ENCODE measurements at places on chromosomes 13 and 19.

DNA sequence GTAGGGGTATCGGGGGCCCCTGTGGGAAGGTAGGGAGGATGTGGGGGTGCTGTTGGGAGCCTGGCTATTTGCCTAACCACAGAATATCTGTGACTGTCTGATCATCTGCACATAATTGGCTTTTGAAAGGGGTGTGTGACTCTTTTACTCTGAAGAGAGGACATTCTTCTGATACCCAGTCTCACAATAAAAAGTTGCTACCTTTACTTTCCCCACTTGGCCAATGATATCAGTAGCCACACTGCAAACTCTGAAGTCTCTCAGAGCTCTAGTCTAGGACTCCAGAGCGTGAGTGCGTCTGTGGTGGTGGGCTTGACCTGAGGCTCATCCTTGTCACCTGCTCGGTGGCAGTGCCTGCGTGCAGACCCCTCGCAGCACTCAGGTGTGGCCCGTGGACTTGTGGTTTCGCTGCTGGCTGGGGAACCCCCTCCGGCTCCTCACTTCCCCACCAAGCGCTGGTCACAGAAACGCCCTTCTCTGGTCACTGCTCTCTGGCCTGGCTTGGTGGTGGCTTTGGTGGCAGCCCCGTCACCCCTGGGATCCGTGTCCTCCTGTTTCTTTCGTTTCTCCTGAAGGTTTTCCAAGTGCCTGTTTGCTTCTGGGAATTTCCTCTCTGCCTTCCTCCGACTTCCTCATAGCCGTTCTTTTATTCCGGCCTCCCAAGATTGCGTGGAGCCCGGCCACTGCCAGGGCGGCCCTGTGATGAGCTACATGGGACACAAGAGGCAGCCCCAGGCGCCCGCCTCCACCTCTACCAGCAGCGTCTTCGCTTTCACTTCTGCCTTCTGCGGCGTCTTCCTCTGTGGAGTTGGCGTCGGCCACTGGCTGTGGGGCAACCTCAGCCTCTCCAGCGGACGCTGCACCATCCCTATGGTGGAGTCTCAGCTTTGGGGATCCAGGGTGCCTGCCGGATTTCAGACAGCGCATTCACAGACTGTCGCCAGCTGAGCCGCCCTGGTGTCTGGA lies 78.0 kb downstream of the ATP11A start:
- no peak for DNase-seq

- no peak for DNase-seq
These were observed 2.9 kb upstream of the DCLK1 start for GRCh38 chr13:36133950-36134626.

DNA sequence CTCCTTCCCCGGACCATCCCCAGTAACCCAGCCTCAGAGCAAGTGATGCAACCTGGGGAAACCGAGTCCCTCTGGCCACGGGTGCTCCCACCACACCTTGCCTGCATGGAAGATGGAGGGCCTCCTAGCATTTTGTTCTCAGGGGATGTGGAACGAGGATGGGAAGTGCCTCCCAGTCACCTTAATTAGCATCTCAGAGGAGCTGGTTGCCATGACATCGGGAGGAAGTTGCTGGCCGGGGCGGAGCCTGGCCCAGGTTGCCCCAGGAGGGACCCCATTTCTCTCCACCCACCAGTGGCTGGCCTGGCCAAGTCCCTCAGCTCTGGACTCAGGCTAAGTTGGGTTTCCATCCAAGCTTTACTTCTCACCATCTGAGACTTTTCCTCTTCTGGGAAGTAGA lies 24.1 kb upstream of the PTPRS start:
- DNase-seq = no peak

DNA sequence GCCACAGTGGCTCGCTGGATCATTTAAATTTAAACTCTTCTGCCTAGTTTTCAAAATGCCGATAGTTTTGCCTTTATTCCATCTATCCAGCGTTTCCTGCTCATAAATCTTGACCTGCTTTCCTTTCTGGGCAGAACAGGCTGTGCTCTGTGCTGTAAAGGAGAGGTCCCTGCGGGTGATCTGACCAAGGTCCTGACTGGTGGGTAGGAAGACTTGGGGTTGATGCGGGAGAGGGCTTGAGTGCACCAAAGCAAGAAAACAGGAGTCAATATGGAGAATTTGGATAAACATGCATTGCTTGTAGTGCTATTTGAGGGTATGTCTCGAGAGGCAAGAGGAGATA lies 533.6 kb downstream of the MYO16 start:
- no peak for DNase-seq

DNA sequence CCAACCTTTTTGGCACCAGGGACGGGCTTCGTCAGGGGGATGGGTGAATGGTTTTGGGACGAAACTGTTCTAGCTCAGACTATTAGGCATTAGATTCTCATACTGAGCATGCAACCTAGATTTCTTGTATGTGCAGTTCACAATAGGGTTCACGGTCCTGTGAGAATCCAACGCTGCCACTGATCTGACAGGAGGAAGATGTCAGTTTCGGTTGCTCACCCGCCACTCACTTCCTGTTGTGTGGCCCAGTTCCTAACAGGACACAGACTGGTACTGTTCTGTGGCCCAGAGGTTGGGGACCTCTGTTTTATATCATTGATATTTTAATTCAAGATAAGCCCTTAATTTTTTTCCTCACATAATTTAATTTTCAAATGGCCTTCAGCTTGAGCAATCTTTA lies 26.7 kb upstream of the TDRD3 start:
- DNase-seq = no peak

DNA sequence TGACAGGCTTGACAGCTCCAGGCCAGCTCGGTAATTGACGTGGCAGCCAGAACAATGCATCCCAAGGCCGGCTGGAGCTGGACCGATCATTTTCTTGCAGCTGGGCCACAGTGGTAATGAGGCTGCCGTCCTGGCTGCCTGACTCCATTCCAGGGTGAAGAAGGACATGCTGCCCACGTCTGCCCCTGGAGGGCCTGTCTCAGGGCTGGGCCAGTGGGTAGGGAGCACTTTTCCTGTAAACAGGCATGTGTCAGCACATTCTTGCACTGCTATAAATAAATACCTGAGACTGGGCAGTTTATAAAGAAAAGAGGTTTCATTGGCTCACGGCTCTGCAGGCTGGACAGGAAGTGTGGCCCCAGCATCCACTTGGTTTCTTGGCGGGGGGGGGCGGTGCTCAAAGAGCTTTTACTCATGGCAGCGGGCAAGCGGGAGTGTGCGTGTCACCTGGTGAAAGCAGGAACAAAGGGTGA lies 38.1 kb upstream of the KCTD15 start:
- DNase-seq = peak; percentile 90

DNA sequence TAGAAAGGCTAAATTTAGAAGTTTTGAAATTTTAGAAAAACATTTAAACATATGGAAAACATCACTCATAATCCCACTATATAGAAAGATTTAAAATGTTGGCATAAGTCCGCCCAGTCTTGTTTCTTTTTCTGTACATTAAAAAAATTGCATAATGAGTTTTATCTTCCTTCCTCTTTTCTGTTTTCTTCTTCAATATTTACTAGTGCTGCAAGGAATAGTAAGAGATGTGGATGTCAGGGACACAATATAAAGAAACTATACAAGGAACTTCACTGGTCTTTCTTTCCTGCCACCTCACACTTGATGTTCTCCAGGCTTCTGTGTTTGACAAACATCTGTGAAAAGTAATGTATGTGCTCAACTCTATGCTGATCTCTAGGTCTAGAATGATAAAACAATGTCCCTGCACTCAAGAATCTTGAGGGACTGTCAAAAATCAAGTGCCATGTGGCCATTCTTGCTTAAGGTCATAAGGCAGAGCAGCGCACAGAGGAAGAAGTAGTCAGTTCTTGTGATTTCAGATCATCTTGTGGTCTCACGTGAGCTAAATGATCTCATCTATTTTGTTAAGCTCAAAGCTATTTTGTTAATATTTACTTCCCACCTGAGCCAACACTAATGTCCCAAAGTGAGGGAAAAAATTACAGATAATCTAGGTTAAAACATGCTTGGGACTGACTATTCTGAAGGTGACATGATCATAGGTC lies 186.9 kb upstream of the OBI1 start:
- DNase-seq = no peak

DNA sequence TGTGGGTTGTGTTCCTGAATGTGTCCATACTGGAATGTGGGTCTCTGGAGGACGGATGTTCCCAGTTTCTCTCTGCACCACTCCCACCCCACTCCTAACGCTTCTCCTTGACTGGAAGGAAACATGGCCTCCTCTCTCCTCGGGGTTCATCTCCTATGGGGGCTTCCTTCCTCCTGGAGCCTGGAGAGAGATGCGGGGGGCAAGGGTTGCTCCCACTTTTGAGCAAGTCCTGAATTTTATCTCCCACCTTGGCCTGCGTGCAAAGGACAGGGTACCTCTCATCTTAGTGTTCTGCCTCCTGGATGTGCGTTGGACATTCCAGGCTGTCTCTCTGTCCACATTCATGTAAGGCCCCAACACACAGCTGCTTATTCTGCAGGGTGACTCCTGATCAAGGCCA lies 52.5 kb upstream of the UQCRFS1 start:
- DNase-seq = no peak

GRCh38 chr19:45657520-45658167 lies 10.4 kb upstream of the GIPR start:
- DNase-seq = no peak

- no peak for DNase-seq
These were observed 4.5 kb downstream of the MCF2L start for GRCh38 chr13:112973577-112973951.

- no peak for DNase-seq
These were observed 119.1 kb downstream of the SOX1 start for GRCh38 chr13:112186091-112186490.

DNA sequence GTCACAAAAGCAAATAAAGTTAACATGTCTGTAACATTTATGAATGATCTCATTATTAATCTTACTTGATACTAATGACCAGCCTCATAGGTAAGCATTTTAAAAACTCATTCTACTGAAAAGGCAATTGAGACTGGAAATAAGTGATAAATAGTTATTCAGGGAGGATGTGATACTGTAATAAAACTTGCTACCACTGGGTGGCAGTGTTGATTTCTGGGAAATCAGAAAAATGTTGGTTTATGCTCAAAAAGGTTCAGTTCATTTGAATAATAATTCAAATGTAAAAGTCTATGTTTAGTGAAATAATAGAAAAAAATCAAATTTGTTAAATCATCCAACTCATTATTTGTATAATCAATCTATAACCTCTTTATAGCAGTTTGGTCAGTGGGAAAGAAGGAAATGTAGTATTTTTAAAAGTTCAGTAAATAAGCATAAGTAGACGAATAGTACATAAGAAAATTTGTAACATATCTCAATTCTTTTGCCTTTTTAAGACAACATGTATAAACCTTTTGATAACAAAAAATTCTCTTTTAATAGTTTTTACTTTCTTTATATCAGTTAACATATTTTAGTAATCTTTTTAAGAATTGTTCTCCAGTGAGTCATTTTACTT lies 9.6 kb downstream of the ABHD13 start:
- DNase-seq = peak; percentile 42

DNA sequence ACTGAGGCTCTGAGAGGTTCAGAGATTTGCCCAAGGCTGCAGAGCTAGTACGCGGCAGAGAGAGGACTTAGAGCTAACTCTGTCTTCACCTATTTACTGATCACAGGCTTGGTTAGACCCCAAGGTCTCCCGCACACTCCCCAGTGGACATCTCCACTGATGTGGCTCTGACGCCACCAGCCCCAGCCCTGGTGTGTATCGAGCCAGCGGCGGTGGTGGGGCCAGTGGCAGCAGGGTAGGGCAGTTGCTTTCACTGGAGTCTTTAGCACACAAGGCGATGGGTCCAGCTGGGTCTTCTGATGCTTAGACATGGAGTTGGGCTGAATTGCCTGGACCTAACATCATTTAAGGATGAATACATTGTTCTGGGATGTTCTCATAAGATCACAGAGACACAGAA lies 85.4 kb downstream of the ANKRD10 start:
- DNase-seq = no peak

- no peak for DNase-seq
These were observed 291.4 kb downstream of the IRS2 start for GRCh38 chr13:109494925-109495369.

- DNase-seq = no peak
These were observed 615 bp upstream of the PSMC4 start for GRCh38 chr19:39970425-39970674.

- DNase-seq = no peak
These were observed 369.2 kb downstream of the GPC5 start for GRCh38 chr13:91767651-91768050.

GRCh38 chr13:45119469-45119990 lies 780 bp upstream of the GTF2F2 start:
- peak; percentile 27 for DNase-seq

GRCh38 chr13:106416645-106417044 lies 118.8 kb downstream of the EFNB2 start:
- DNase-seq = no peak

GRCh38 chr19:43331435-43332010 lies 22.0 kb upstream of the CD177 start:
- DNase-seq = no peak

DNA sequence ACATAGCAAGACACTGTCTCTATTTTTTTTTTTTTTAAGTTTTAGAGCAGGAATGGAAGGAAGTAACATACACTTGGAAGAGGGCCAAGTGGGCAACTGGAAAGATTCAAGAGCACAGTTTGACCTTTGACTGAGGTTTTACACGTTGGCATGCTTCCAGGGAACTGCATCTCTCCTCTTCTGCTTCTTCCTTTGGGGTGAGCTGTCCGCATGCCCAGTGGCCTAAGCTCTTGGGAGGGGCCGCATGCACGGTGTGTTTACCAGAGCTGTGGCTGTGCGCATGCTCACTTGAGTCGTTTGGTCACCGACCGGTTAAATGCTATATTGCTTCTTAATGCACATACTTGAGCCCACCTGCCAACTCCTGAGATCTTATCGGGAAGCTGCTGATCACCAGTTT lies 727.7 kb downstream of the UQCRFS1 start:
- DNase-seq = no peak

DNA sequence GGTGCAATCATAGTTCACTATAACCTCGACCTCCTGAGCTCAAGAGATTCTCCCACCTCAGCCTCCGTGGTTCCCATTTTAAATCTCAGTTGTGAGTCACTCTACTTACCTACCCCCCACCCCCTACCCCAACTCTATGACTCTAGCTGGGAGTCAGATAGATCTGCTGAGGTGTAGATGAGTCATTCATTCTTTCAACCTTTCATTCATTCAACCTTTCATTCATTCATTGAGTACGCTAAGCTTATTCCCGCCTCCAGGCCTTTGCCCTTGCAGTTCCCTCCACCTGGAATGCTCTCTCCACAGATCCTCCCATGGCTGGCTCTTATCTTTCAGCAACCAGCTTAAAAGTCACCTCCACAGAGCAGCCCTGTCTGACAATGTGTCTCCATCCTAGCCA lies 1.1 kb upstream of the MAST1 start:
- DNase-seq = no peak

GRCh38 chr13:72368031-72368430 lies 359.4 kb downstream of the MZT1 start:
- no peak for DNase-seq
